HCEC 1CT (cell line): ENCODE measurements at places on chromosomes 6 and 20.

- peak; percentile 89 for DNase-seq
Measured at GRCh38 chr6:43702534-43703440, 15.2 kb upstream of the MRPS18A start.

GRCh38 chr20:60240415-60240814 is 282.2 kb downstream of the CDH26 start:
- DNase-seq = no peak

- DNase-seq = no peak
Measured at GRCh38 chr20:36094497-36094896, 60.0 kb upstream of the EPB41L1 start.

- DNase-seq = no peak
Measured at GRCh38 chr6:151869787-151870186, 62.3 kb downstream of the ESR1 start.

DNA sequence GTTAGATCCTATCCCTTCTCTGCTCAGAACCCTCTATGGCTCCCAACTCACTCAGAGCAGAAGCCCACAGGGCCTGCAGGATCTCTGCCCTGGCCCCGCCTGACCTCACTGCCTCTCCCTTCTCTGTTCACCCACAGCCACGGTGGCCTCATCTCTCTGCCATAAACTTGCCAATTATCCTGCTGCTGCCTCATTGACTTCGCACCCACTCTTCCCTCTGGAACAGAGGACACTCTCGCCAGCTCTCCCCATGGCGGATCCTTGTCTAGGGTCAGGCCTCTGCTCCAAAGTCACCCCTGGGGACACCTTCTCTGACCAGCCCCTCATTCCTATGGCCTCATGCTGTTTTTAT is 86.4 kb downstream of the CEBPB start:
- DNase-seq = no peak

- no peak for DNase-seq
Measured at GRCh38 chr6:135126729-135127128, 54.4 kb upstream of the MYB start.

- DNase-seq = no peak
Measured at GRCh38 chr20:25278636-25279361, 30.9 kb downstream of the PYGB start.

DNA sequence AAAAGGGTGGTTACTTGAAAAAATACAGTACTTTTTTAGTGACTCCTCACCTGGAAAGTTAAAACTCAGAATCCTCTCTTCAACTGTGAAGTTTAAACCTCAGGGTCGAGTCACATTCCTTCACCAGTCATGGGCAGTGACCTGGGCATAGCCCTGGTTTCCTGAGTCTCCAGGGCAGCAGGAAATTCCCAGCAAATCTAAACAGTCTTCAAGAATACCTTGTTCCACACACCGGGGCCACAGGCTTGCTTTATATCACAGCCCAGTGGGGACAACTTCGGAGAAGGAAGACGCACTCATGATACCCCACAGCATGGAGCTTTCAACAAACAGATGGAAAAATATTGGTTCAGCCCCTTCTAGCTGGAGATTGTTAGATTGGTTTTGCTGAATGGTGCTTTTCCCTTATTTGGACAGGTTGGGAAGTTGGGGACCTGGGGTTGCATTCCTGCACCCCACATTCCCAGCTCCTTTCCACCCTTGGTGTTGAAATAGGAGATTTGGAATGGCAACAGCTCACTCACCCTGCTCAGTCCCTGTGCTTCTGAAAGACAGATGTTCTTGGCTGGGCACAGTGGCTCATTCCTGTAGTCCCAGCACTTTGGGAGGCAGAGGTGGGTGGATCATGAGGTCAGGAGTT is 113.0 kb upstream of the TMEM170B start:
- peak; percentile 94 for DNase-seq

GRCh38 chr20:51143652-51144051 is 120.7 kb upstream of the KCNG1 start:
- no peak for DNase-seq

DNA sequence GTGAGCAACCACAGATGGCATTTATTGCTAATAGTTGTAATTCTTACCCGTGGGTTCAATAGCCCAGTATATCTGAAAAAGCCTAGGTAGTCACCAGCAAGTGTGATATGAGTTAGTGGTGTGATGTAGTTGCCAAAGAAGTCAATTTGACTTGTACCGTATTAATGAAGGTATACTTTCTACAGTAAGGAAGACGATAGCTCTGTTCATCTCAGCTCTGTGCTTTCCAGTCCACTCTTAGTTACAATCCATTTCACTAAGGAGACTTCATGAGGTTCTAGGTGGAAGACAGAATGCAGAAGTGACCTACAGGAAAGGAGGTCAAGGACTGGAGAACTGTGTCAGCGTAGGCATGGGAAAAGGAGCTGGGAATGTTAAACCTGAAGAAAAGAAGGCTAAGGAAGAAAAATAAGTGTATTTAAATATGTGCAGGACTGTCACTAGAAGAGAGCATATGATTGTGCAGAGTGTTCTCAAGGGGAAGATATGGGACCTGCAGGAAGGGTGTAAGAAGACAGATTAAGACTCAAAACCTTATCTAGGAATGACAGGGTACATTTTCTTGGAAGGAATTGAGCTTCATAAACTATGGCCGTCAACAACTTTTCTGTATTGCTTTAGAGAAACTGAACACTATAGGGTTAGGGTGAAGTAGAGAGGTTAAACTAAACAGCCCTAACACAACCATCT is 116.9 kb upstream of the SCGN start:
- DNase-seq = no peak

DNA sequence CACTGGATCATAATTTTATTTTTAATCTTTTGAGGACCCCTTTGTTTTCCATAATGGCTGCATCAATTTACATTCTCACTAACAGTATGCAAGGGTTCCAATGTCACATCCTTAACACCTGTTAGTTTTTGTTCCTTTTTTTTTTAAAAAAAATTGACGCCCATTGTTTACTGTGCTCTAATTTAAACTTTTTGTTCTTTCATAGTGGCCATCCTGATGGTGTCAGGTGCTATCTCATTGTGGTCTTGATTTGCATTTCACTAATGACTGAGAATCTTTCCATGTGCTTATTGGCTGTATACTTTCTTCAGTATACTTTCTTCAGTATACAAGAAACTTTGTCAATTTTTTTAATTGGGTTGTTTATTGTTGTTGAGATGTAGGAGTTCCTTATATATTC is 347.0 kb downstream of the RNGTT start:
- no peak for DNase-seq

GRCh38 chr6:33854572-33855030 is 50.8 kb upstream of the MLN start:
- no peak for DNase-seq

- DNase-seq = no peak
Measured at GRCh38 chr20:37864298-37864697, 38.6 kb upstream of the VSTM2L start.

- no peak for DNase-seq
Measured at GRCh38 chr6:141498977-141499376, 633.7 kb upstream of the GJE1 start.

DNA sequence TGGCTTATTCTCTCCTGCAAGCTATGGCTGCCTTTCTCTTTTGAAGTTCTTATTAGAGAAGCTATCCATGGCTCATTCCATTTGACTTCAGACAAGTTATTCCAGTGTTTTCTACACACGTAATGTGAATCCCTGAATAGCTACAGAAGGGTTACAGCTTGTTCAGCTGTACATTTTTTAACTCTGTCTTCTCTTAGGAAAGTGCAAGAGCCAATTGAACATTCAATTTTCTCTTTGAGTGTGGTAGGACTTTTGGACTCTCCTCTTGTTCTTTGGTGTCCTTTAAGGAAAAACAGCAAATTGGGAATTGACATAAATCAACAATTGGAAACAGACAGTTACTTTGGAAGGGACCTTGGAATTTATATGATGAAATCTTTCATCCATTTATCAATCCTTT is 125.8 kb downstream of the EPM2A start:
- no peak for DNase-seq

DNA sequence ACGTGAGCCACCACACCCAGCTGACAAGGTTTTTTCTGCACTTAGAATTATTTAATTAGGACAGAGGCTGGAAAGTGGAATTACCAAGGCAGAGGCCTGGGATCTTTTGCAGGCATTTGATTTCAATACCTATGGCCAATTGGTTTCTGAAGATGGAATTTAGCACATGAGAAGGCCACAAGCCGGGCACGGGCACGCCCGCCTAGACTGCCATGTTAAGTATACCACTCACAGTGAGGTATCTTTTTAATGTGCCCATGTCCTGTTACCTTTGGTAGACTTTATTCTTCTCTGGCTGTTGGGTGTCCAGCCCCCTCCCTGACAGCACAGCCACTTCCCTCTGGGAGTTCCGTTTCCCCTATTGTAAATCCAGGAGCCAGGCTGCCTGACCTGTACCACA is 18.0 kb upstream of the TAF8 start:
- DNase-seq = no peak

- no peak for DNase-seq
Measured at GRCh38 chr20:44851545-44851944, 34.0 kb upstream of the YWHAB start.

DNA sequence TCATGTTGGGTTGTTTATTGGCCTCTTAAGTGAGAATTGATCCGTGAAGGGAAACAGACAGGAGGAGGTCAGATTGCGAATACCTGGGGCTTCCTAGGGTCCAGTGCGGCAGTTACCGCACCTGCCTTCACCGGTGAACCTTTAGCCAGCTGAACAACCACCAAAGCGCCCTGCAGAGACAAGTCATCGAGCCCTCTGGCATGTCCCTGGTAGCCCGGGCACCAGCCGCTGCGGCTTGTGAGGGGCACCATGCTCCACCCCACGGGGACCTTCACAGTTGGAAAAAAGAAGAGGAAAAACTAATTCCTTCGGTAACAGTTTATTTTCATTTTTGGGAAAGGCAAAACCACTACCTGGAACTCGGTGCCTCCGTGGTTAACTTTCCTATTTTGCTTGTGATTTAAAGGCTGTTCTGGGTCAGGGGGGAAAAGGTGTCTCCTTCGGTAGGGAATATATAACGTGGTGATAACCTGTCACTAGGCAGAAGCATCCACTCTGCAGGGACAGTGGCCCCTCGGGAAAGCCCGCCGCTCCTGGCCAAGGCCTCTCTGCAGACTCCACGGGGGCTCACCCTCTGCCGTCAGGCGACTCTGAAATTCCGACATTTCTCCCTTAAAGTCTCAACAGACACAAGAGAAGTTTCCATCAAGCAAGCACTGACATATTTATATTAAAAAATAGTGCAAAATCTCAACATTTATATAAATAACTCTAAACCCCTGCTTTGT is 30.7 kb upstream of the ZBP1 start:
- DNase-seq = no peak

GRCh38 chr6:95489185-95489863 is 88.0 kb upstream of the MANEA start:
- no peak for DNase-seq

GRCh38 chr6:40692337-40692736 is 105.2 kb upstream of the LRFN2 start:
- no peak for DNase-seq

DNA sequence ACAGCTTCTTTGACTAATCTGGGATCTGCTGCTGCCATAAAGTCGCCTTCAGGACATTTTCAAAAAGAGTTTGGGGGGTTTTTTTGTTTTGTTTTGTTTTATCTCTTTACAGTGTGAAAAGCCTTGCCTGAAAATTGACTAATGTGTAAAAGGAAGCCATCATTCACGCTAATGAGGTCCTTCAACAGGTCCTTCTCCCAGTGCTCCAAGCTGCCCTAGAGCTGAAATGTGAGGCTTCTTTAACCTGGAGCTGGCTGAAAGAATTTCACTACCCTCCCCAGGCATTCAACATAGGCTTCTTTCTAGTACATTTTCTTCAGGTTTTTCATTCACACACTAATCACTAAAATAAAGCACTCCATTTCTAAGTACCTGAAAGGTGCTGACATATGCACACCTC is 145.1 kb upstream of the PRDM1 start:
- DNase-seq = no peak

GRCh38 chr20:45685896-45686295 is 15.9 kb upstream of the WFDC11 start:
- DNase-seq = peak; percentile 3

DNA sequence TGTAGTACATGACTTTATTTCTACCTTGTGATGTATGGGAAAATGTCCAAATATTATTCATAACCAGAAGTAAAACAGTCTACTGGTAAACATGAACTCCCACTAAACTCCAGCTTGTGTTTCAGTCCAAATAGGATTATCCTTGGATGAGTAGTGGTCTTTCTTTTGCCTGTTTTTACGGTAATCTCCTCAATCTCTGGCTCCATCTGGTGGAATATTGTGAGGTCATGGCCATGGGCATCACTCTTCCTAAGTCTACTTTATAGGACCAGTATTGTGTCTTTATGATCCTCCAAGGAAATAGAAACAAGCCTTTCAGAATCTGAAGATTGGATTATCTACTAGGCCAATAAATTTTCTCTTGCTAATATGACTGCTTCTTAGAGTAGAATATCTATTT is 505.0 kb downstream of the BMP2 start:
- no peak for DNase-seq

DNA sequence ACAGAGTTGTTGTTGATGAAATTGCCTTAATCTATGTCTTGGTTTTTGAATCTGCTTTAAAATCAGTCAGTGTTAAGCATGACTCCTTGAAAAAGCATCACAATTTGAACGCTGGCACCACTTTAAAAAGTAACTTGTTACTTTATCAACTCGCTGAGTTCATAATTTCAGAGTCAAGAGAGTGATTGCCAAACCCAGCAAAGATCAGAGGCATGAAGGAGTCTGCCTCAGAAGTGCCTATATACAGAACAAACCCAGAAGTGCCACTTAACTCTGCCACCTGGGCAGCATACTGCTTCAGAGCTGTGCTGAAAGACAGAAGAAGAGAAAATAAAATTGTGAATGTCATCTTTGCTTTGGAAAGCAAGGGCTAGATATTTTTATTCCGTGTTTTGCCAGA is 73.6 kb upstream of the HCRTR2 start:
- no peak for DNase-seq

DNA sequence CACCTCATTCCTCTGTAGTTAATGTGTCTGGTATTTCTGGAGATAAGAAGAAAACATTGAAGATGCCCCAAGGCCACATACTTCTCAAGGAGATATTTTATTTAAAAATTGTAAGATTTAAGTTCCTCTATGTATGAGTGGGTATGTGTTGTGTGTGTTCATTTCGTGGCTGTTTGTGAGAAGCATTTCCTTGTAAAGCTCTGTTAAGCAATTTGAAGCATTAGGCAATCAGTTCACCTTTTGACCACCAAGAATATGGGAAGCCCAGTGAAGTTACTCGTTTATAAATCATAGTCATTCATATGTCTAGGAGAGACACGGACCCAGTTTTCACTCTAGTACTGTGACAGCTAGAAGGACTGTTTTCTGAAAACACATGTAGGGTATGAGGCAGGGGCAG is 717.6 kb upstream of the MAP3K7 start:
- DNase-seq = no peak

DNA sequence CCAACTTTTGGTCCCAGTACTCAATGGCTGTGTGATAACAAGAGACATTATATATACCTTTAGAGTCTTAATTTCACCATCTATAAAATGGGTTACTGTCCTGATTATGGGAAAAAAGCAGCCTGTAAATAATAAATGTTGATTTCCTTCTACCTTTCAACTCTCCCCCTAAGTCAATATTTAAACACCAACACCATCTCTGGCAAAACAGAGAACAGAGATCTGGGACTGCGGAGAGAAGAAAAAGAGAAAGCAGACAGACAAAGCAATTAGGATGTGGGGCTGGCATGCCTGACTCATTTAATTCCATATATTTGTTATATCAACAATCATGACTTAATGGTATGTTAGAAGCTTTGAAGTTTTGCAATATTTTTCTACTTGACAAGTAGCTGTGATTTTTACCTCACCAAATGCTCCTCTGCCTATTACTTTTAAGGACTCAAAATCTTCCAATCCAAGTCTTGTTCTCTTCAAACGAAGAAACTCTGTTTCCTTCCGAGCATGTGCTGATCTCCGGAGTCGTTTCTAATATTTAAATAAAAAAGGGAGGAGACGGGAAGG is 23.3 kb downstream of the STK38 start:
- DNase-seq = no peak
